ENCODE measurements at places on chromosomes 1 and 21.

GRCh38 chr1:88179943-88180342 is 504.1 kb upstream of the PKN2 start:
- DNase-seq, result no peak

DNA sequence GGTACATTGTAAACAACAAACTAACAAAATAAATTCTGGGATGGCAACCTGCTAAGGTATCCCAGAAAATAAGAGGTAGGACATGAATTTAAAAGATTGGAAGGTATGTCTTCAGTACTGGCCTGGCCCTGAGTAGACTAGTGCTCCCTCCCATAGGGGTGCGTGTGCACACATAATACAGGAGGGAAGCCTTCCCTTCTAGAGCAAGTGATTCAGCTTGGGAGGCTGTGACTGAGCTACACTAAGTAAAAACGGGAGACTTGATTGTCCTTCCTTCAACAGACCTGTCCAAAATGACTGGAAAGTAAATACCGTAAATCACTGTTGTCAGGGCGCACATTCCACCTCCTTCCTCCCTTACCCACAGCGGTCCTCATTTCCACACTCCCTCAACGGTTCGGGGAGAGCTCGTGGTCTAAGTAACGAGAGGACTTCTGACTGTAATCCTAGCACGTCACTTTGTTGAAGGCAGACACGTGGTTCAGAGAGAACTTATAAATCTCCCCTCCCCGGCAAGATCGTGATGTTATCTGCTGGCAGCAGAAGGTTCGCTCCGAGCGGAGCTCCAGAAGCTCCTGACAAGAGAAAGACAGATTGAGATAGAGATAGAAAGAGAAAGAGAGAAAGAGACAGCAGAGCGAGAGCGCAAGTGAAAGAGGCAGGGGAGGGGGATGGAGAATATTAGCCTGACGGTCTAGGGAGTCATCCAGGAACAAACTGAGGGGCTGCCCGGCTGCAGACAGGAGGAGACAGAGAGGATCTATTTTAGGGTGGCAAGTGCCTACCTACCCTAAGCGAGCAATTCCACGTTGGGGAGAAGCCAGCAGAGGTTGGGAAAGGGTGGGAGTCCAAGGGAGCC is at the start of gene TGFB2:
TGFB2 (plus strand) TSS at position 523 of the 859 bp plus-strand sequence. CDS start 1,366 bp downstream, outside the sequence.
- peak; percentile 14 for DNase-seq

DNA sequence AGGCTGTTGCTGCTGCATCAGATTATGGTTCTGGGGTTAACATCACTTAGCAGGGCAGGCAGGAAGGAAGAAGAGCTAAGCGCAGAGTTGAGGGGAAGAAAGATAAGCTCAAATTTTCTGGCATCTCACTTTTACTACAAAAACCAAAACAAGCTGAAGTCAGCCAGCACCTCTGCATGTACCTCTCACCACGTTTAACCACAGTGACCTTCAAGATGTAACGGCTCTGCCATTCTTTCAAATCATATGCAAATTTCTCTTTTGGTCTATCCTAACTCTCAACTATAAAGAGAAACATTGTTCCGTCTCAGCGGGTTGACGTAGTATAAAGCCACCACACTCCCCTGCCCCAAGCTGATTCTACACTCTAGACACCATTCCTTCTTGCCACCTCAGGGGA is 154.4 kb downstream of the OMA1 start:
- no peak for DNase-seq

- peak; percentile 53 for DNase-seq
Measured at GRCh38 chr1:152479792-152480595, 30.6 kb upstream of the LCE5A start.

- DNase-seq, result no peak
Measured at GRCh38 chr1:11952455-11953109, 18.1 kb downstream of the PLOD1 start.

- DNase-seq, result no peak
Measured at GRCh38 chr1:12530462-12531178, 87.4 kb downstream of the DHRS3 start.

GRCh38 chr1:234559152-234559901 is 50.7 kb downstream of the IRF2BP2 start:
- DNase-seq, result no peak

DNA sequence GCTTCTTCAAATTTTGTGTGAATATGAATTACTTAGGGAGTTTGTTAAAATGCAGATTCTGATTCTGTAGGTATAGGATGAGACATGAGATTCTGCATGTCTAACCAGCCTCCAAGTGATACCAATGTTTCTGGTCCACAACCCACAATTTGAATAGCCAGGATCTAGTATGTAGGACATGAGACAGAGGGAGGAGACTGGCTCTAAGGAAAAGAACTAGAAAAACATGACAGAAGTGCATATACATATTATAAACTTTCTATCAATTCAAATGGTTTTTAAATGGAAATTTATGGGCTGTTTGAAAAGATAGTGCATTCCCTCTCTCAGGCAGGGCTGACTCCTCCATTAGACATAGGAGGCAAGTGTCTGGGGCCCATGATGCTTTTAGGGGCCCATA is 33.9 kb upstream of the NPL start:
- DNase-seq, result no peak

GRCh38 chr1:224223819-224224714 is 41.0 kb downstream of the DEGS1 start:
- no peak for DNase-seq

DNA sequence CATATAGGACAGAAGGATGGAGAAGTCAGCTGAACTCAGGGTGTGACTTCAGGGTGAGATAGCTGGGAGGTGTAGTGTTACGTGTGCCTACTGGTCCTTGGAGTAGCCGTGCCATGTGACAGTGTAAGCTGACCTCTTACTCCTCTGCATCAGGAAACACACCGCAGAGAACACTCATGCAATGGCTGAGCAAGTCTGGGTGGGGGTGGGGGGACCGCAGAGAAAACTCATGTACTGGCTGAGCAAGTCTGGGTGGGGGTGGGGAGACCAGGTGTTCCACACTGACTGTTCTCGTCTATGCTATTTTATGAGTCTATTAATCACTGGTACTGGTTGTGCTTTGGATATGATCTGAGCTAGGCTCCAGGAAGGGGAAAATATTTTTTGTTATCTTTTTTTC is 233.1 kb downstream of the PAPPA2 start:
- peak; percentile 59 for DNase-seq
